DMS 273 treated with DMSO at 0.1 percent for 48 hours (cell line): ENCODE measurements at places on chromosomes 7 and 10.

GRCh38 chr7:157384301-157384700, 47.5 kb downstream of the DNAJB6 start:
- no peak for DNase-seq

- DNase-seq = peak; percentile 52
Observed at GRCh38 chr7:99928994-99929729, at the start of gene GJC3. TSS of gene GJC3 (minus strand) at chr7:99929620. CDS start at chr7:99929620, 0 bp downstream.

DNA sequence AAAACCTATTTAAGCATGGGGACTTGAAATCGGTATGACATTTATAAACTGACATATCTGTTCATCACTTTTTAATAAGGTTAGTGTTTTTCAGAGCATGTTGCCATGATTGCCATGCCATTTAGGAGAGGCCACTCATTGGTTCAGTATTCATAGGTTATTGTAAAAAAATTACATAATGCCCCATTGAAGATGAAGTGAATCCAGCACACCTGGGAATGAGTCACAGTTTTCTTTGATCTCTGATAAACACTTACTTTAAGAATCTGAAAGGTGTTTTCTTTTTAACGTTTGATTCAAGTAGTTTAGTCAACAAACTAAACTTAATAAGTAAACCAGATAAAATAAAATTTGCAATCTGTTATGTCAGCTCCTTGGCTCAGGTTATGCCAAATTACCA, 278.3 kb downstream of the ARL4A start:
- DNase-seq = no peak

DNA sequence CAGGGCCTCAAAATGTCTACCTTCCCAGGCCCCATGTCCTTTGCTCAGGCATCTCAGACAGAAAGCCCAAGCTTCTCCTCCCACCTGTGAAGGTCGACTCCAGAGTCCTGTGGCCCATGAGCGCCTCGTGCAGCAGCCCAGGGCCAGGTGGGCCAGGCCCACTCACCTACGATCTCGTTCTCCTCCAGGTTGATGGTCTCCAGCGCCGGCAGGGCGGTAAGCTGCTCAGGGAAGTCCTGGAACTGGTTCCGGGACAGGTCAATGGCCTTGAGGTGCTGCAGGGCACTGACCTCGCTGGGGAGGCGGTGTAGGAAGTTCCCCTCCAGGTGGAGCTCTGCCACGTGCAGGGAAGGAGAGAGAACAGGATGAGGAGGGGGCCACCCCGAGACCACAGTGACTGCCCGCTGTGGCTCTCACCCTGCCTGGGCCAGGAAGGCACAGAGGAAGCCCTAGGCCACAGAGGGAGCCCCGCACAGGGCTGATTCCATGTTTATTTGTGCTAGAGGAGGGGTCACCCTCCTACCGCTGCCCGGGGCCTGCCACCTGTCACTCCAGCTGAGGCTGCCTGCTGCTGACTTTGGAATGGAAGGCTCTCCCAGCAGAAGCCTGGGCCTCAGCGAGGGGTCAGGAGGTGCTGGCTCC, 40.0 kb upstream of the NPFFR1 start:
- no peak for DNase-seq

DNA sequence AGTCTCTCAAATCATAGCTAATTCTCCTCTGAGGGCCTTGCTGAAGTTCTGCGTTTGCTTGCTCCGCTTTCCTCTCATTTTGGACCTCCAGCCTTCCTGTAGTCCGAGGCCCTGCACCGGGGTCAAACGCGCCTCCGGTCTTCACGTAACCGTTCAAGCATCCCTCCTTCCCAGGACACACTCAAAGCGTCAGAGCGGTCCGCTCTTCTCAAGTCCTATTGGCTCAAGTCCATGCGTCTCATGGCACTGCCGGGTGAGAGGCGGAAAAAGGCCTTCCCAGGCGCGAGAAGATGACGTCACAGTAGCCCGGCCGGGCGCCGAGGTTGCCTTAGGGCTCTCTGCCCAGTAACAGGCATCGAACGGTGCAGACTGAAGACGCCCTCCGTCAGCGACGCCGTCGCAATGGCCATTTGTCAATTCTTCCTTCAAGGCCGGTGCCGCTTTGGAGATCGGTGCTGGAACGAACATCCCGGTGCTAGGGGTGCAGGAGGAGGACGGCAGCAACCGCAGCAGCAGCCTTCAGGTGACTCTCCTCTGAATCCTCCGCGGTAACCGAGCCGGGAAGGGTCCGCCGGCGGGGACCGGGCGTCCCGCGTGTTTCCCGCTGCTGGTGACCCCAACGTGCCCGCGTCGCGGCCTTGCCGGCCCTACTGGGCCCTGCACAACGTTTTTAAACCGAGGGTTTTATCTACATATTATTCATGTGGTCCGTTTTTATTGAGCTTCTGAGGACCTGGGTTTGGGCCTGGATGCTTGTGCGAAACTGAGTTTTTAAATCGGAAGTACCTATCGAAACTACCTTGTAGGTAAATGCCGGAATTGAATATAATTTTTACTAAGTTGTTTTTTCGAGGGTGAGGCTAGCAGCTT, at the start of gene NUP42:
TSS of gene NUP42 (plus strand) at position 365 of the 870 bp plus-strand sequence. CDS start at position 403, 38 bp downstream.
- peak; percentile 99 for DNase-seq

GRCh38 chr7:127629268-127629854, 11.4 kb upstream of the PAX4 start:
- no peak for DNase-seq

GRCh38 chr10:361203-362081, 226.2 kb downstream of the ZMYND11 start:
- no peak for DNase-seq

DNA sequence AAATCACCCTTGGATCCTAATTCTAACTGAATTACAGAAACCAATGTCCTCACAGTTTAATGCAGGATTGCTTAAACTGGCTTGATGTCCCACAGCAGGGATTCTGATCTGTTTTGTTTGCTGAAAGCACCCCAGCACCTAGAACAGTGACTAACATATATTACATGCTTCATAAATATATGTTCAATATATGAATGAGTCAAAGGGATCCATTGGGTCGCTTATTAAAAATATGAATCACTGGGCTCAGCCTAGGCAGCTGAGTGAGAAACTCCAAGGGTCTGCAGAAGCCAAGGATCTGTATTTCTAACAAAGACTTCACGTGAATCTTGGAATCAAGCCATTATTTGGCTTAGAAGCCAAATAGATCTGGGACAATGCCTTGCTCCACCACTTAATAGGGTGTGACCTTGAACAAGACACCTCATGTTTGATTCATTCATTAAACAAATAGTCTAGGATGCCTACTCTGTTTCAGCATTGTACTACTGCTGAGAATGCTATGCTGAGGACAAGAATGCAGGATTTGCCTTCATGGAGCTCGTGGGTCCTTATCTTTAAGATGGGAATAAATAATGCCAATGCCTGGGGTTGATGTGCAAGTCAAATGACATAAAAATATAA, 103.4 kb upstream of the DLX6 start:
- DNase-seq = no peak

- DNase-seq = no peak
Observed at GRCh38 chr7:5377279-5377678, 46.4 kb downstream of the TNRC18 start.

DNA sequence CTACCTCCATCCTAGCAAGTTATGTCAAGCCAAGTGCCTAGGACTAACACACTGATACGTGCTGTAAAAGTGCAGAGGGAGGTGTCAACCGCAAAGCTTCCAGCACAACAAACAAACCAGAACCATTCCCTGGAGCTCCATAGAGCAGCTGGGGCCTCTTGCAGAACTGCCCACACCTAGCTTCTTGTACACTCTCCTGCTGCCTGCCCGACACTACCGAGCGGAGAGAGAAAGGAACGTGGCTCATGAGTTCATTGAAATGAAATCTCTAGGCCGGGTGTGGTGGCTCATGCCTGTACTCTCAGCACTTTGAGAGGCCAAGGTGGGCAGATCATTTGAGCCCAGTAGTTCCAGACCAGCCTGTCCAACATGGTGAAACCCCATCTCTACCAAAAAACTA, 73.5 kb downstream of the MKI67 start:
- no peak for DNase-seq

DNA sequence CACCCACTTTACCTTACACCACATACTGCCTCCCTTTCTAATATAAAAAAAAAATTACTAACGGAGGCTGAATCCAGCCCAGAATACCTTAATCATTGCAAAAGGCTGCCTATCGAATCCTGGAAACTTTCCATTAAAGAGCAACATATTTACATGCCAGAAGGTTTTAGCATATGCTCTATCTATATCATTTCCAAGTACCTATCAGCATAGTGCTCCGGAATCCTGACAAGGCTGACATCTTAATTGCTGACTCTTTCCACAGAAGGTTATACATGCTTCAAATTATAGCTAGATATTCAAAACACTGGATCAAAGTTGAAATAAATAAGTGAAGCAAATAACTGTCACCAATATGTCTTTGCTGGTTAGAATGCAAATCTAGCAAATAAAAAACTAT, 170.9 kb upstream of the CDK1 start:
- peak; percentile 25 for DNase-seq
